ENCODE measurements at places on chromosomes 5 and 9.

- no peak for DNase-seq
Observed at GRCh38 chr9:81028504-81028903, 660.8 kb downstream of the TLE1 start.

DNA sequence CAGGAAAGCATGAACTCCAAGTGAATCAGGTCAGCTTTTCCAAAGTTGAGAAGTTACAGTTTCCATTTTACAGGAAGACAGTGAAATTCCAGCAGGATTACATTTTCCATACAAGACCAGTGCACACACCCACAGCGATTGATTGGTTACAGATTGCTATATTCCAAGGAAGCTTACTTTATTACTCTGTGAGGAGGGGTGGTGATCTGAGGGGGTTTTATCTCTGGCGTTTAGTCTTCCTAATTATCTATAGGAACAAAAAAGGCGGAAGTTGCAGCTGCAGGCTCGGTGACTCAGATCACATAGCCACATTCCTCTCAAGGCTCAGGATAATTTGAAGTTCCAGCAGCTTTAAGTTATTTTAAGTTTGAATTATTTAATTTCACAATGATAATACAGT, 450.4 kb upstream of the NMUR2 start:
- DNase-seq: no peak

- no peak for DNase-seq
Observed at GRCh38 chr5:2370626-2371418, 380.7 kb downstream of the IRX2 start.

GRCh38 chr9:125407432-125407973, 145.9 kb downstream of the GAPVD1 start:
- DNase-seq: peak; percentile 50

GRCh38 chr5:100553209-100553608, 18.0 kb downstream of the FAM174A start:
- DNase-seq: no peak

- no peak for DNase-seq
Observed at GRCh38 chr5:64744914-64745313, 23.6 kb downstream of the SREK1IP1 start.

Measured in GM10248 (cell line).